Glomerular endothelial cell (primary cell): ENCODE measurements at places on chromosomes 16 and 17. TPM values are rescaled to one million over a fixed set of nuclear protein-coding genes. Genes with fewer than 3 reads are reported as not detected.

The KRTAP4-1 gene
- total RNA-seq, result not detected in 2 replicates

The SMIM36 gene
- total RNA-seq, result not detected in 2 replicates

The C16orf46 gene
- 0.58 TPM in 1 of 2 replicates, not detected in the other for total RNA-seq

The CNGB1 gene
- not detected in 2 replicates for total RNA-seq

The CTCF gene
- total RNA-seq, result 27.7 and 34.2 TPM in 2 replicates

The GPR179 gene
- not detected in 2 replicates for total RNA-seq

The MYH1 gene
- total RNA-seq, result not detected in 2 replicates

The SCNN1G gene
- not detected in 2 replicates for total RNA-seq

The TBC1D26 gene
- not detected in 2 replicates for total RNA-seq

The EZH1 gene
- 10.4 and 20.0 TPM in 2 replicates for total RNA-seq

The UTS2R gene
- not detected in 2 replicates for total RNA-seq

The ZSCAN10 gene
- total RNA-seq, result not detected in 2 replicates

The NPIPB9 gene
- 0.92 and 2.0 TPM in 2 replicates for total RNA-seq

The BIRC5 gene
- 13.9 and 16.1 TPM in 2 replicates for total RNA-seq

The SLC13A2 gene
- not detected in 2 replicates for total RNA-seq

The AIPL1 gene
- not detected in 2 replicates for total RNA-seq

The FSCN2 gene
- 0.29 and 0.64 TPM in 2 replicates for total RNA-seq

The SPNS2 gene
- 69.1 and 92.0 TPM in 2 replicates for total RNA-seq

The HSD17B1 gene
- 0.44 and 1.1 TPM in 2 replicates for total RNA-seq
